Stimulated activated CD4-positive, alpha-beta T cell treated with anti-CD3 and anti-CD28 coated beads, Interleukin-1b, Interleukin-23, amount 100 ng/mL, for 24 hours (primary cell): ENCODE measurements at places on chromosomes 16 and 17.

GRCh38 chr17:74417178-74418045 lies 14.5 kb upstream of the GPRC5C start:
- DNase-seq = no peak

DNA sequence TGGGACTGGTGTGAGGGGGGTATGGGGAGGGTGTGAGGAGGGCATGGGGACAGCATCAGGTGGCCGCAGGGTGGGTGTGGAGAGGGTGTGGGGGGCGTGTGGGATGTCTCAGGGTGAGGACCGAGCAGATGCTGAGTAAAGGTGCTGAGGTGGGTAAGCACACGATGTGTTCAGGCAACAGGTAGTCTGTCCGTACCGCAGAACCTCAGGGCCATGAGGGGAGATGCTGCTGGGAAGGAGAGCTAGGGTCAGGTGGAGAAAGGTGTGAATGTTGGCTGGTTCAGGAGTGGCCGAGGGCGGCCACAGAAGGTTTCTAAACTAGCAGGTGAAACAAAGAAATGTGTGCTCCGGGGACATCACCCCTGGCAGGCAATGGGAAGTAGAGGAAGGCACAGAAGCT lies 80.0 kb upstream of the CDH5 start:
- no peak for DNase-seq

GRCh38 chr17:76657505-76658241 lies 14.1 kb upstream of the ST6GALNAC1 start:
- no peak for DNase-seq

- DNase-seq = no peak
These were observed 709 bp downstream of the STAT5A start for GRCh38 chr17:42288803-42289610.

DNA sequence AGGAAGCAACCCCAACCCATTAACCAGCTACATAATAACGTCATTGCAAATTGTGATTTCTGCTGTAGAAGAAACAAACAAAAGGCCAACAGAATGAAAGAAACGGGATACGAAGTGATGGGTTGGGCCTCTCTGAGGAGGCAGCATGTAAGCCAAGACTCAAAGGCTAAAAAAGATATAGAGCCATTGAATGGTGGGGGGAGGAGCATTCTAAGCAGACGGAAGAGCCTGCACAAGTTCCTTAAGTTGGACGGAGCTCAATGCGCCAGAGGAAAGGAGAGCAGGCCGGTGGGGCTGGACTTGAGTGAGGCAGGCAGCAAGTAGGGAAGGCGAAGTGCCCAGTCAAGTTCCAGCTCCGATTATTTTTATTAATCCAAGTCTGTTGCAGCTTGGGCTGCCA lies 160.3 kb downstream of the SHISA9 start:
- DNase-seq = no peak

DNA sequence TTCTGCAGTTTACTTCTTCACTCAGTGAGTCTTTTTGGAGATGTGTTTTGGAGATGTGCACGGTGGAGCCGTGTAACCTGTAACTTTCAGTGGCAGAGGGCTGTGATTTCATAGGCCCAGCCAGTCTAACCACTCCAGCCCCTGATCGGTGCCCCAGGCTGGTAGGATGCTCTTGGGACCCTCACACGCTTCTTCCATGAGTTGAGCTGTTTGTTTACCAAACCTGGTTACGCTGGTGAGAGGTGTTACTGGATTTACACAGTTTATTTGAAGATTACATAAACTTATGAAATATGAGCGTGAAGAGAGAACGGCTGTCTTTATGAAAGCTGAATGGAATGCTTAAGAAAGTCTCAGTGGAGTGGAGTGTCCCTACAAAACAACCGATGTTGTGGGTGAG lies 96.7 kb downstream of the CMIP start:
- no peak for DNase-seq

GRCh38 chr16:85389679-85390470 lies 223.2 kb upstream of the GSE1 start:
- no peak for DNase-seq

DNA sequence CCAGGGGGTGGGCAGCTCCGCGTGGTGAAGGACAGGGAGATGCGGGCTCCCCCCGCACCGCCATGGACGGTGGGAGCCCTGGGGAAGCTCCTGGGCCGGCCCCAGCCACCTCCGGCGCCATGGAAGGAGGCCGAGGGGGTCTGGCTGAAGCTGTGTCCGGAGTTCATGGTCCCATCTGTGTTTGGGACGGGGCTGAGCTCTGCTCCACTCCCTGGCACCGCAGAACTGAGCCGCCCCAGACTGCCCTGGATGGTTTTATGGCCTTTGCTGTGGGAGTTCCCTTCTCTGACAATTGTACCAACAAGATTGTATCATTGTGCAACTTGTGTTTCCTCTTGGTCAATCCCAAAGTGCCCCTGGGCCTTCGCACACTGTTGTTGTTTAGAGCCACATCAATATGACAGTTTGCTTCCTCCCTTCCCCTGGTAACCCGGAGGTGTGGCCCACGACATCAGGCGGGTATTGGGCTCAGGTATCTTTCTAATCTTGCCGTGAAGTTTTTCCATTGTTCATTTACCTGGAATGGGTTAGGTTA lies 942 bp downstream of the KRT23 start:
- no peak for DNase-seq

DNA sequence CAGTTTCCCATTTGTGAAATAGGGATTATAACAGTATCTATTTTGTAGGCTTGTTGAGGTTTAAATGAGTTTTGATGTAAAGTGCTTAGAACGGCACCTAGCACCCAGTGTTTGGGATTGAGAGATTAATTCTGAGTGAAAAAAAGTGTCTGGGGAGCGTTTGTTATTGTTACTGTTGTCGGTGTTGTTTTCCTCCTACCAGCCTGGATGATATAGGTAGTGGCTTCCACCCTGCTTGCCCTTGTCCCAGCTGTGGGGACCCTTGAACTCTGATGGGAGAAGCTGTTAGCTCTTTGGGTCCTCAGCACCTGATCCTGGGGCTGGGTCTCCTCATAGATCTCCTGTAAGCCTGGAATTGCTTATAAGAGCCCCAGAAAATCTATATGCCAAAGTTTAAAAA lies 4.9 kb downstream of the FMNL1 start:
- DNase-seq = no peak

- DNase-seq = no peak
These were observed 2.6 kb upstream of the MYCBPAP start for GRCh38 chr17:50505591-50506130.

DNA sequence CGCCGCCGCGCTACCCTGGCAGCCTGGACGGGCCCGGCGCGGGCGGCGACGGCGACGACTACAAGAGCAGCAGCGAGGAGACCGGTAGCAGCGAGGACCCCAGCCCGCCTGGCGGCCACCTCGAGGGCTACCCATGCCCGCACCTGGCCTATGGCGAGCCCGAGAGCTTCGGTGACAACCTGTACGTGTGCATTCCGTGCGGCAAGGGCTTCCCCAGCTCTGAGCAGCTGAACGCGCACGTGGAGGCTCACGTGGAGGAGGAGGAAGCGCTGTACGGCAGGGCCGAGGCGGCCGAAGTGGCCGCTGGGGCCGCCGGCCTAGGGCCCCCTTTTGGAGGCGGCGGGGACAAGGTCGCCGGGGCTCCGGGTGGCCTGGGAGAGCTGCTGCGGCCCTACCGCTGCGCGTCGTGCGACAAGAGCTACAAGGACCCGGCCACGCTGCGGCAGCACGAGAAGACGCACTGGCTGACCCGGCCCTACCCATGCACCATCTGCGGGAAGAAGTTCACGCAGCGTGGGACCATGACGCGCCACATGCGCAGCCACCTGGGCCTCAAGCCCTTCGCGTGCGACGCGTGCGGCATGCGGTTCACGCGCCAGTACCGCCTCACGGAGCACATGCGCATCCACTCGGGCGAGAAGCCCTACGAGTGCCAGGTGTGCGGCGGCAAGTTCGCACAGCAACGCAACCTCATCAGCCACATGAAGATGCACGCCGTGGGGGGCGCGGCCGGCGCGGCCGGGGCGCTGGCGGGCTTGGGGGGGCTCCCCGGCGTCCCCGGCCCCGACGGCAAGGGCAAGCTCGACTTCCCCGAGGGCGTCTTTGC lies 3.1 kb downstream of the HIC1 start:
- no peak for DNase-seq

- no peak for DNase-seq
These were observed at the start of gene CD300LD for GRCh38 chr17:74592087-74592990. TSS of gene CD300LD (minus strand) at chr17:74592283. CDS start at chr17:74592202, 81 bp downstream.

DNA sequence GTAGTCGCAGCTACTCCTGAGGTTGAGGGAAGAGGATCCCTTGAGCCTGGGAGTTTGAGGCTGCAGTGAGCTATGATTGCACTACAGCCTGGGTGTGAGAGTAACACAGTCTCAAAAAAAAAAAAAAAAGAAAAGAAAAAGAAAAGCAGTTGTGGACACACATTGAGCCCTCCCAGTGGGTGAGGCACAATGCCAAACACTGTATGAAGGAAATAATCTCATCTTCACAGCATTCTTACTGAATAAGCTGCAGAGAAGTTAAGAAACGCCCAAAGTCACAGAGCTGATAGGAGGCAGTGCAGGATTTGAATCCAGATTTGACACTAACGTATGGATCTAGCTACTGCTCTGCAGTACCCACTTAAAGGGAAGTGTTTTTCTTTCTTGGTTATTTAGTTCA lies 5.9 kb upstream of the LYZL6 start:
- DNase-seq = no peak

- DNase-seq = no peak
These were observed 437.3 kb upstream of the DYNLRB2 start for GRCh38 chr16:80103463-80103862.

DNA sequence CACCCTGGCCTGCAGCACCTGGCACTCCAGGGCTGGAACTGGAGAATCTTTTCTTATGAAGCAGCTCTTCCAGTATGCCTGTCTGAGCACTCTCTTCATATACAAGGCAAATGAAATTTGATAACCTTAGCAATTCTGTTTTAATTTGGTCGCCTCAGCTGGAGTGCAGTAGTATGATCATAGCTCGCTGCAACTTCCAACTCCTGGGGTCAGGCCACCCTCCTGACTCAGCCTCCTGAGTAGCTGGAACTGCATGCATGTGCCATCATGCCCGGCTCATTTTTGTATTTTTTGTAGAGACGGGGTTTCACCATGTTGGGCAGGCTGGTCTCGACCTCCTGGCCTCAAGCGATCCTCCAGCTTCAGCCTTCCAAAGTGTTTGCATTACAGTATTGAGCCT lies 140.8 kb upstream of the CHMP6 start:
- DNase-seq = no peak

DNA sequence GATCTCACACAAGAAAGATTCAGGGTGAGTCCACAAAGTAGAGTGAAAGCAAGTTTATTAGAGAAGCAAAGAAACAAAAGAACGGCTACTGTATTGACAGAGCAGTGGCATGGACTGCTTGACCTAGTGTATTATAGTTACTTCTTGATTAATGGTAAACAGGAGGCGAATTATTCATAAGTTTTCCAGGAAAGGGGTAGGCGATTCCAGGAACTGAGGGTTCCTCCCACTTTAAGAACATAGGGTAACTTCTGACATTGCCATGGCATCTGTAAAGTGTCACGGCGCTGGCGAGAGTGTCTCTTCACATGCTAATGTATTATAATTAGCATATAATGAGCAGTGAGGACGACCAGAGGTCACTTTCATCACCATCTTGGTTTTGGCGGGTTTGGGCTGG lies 93.2 kb downstream of the CACNG3 start:
- DNase-seq = no peak

DNA sequence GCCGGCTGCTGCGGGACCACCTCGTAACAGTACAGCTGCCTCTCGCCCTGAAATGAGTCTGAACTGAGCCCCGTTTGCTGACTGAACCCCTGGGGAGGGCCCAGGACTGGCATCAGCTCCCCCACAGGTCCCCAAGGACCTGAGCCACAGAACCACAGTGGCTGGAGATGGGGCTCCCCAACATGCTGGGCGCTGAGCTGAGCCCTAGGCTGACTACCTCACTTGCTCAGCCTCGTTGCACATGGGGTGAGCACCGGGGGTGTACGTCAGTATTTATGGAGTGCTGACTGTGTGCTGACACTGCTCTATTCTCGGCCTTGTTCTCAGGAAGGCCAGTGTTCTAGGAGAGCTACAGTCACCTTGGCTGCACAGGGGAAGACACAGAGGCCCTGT lies 6.6 kb upstream of the VASN start:
- no peak for DNase-seq

DNA sequence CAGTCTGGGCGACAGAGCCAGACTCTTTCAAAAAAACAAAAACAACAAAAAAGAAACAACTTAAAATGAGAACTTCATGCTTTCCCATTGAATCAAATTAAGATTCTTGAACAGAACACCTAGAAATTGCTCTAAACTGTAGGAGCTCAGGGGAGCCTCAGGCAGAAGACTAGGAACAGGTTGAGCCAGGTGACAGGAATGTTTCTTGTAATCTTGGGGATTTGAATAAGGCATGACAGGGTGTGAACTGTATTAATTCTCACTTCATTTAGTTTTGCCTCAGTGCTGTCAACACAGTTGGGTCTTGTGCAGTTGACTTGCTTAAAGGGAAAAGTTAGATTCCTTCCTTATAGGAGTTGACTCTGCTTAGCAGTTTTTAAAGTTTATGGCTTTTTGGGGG lies 27.8 kb downstream of the SOCS7 start:
- no peak for DNase-seq
